Colonic mucosa (tissue), 4 donors: ENCODE measurements at places on chromosomes 4 and X.

DNA sequence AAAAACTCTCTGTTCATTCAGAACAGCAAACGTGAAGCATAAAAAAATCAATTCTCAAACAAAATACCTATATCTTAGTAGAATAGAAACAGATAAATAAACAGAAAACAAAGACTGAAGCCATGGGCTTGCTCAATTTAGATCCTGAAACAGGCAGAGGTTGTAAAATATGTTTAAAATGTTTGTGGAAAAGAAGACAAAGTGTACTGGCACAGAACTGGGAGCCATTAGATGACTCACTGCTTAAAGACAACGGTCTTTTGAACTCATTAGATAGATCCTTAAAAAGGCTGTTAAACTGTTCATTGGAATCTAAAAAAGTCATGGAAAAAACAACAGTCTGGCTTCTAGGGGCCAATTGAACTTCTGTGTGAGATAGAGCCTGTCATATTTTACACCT is 247.0 kb upstream of the NDST4 start:
- DNase-seq = no peak
- H3K27me3 ChIP-seq = no peaks in the 10 kb centered on the region
- no peak overlapping the region for H3K4me3 ChIP-seq
- no peaks in the 10 kb centered on the region for H3K4me1 ChIP-seq

DNA sequence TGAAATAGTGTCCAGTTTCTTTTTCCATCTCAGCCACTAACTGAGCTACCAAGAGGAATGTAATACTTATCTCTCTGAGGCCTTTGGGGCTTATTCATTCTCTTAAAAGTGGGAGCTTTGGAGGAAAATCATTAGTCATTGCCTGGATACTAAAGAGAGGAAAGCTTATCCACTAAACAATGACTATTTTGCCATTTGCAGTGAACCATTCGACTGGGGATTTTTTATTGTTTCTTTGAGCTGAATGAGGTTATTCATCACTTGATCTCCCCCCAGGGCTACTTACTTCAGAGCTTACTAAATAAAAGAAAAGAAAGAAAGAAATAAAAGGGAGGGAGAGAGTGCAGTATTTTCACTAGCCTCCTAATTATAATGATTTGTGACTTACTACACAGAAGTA is 1329.5 kb upstream of the TENM3 start:
- no peaks in the 10 kb centered on the region for H3K36me3 ChIP-seq
- no peaks in the 10 kb centered on the region for H3K4me1 ChIP-seq
- H3K27ac ChIP-seq = no peak overlapping the region

GRCh38 chr4:168832763-168833575 is 177.1 kb downstream of the CBR4 start:
- H3K27me3 ChIP-seq = no peaks in the 10 kb centered on the region
- no peaks in the 10 kb centered on the region for H3K4me1 ChIP-seq
- peak overlapping the region; percentile 71 for H3K27ac ChIP-seq
- H3K36me3 ChIP-seq = no peaks in the 10 kb centered on the region

DNA sequence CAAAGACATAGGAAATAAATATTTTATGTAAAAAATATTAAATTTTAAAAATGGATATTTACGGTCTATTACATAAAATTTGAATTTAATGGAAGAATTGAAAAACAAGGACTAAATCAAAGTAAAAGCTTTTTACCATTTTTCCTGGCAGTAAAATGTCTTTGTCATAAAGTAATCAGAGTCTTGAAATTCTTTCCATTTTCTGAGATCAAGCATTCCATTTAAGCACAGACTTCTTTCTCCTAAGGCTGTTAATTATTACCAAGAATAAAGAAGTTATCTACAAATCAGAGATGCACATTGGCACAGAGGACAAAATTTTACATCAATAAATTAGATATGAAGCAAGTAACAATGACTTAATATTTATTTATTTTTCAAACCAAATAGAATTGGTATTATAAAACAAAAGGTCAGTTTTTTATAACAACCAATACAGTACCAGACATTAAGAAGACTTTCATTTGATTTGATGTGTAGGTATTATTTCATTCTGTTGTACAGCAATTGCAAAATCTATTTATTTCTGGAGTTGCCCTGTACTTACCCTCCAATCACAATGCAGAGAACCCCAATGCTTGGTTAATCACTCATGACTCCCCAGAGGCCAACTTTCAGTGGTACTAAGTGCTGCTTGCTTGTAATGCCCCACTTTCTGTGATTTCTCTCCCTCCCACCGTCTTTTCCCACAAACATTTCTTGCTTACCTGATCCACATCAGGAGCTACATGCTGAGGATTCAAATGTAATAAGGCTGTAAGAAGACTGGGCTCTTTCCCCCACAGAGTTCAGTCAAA is 254.6 kb downstream of the GASK1B start:
- H3K27ac ChIP-seq = no peak overlapping the region
- no peaks in the 10 kb centered on the region for H3K27me3 ChIP-seq
- H3K4me3 ChIP-seq = no peak overlapping the region

GRCh38 chrX:38799995-38800580 is 1.2 kb upstream of the MID1IP1 start:
- no peaks in the 10 kb centered on the region for H3K4me1 ChIP-seq
- H3K36me3 ChIP-seq = no peaks in the 10 kb centered on the region
- no peaks in the 10 kb centered on the region for H3K27me3 ChIP-seq
- DNase-seq = no peak

DNA sequence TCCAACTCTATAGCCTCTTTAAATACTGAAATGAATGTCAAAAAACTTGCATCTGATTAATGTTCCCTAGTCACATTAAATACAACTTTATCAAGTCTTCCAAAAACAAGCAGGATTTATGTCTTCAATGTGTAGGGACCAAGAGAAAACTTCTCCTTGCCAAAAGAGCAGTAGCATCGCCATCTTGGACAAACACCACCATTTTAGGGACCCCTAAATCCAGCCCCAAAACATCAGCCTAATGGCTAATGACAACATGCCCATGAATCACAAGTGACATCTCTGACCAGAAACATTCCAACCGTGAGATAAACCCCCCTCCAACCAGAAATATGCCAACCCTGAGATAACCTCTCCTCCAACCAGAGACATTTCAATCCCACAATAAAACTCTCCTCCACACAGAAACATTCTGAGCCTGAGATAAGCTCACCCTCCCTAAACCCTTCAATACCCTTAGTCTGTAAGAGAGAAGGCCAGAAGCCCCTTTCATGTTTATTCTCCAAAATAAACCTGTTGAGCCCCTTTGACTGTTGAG is 697.4 kb downstream of the TRAM1L1 start:
- no peak overlapping the region for H3K4me3 ChIP-seq
- no peak for DNase-seq
- no peaks in the 10 kb centered on the region for H3K36me3 ChIP-seq
- H3K4me1 ChIP-seq = no peaks in the 10 kb centered on the region

- H3K36me3 ChIP-seq = no peaks in the 10 kb centered on the region
- DNase-seq = peak; percentile 85
- H3K27me3 ChIP-seq = no peaks in the 10 kb centered on the region
- H3K4me1 ChIP-seq = no peaks in the 10 kb centered on the region
- no peak overlapping the region for H3K4me3 ChIP-seq
- peak overlapping the region; percentile 73 for H3K27ac ChIP-seq
Measured at GRCh38 chr4:81565142-81565870, 93.6 kb upstream of the RASGEF1B start.

GRCh38 chrX:15600049-15600448 is 711 bp downstream of the ACE2 start:
- DNase-seq = no peak
- H3K4me1 ChIP-seq = no peaks in the 10 kb centered on the region
- no peak overlapping the region for H3K4me3 ChIP-seq
- H3K27ac ChIP-seq = no peak overlapping the region

DNA sequence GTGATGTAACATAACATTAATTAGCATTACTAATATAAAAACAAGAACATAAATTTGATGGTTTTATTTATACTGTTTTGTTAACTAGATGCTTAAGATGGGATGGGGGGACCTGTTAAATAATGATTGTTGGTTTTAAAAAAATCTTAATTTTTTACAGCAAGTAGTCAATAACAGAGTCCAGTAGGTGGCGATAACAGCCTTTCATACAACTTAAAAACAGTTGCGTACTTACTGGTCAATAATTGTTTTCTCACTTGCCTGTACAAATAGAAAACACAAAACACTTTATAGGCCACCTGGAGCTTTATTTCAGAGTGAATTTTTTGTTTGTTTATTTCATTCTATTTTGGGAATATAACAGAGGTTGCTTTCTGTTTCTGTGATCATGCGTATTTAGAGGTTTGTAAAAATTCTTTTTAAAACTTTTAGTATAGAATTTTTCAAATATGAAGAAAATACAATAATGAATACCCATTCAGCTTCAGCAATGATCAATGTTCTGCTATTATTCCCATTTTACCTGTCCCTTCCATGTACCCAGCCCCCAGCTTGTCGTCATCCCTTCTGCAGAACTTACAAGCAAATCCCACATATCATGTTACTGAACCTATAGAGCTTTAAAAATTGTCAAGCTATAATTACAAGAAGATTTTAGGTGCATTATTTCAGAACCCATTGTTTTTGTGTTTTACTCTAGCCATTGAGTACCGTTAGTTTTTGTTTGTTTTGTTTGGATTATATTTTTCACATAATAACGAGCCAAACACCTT is 97.1 kb downstream of the MRPL1 start:
- H3K36me3 ChIP-seq = no peaks in the 10 kb centered on the region
- no peaks in the 10 kb centered on the region for H3K27me3 ChIP-seq
- H3K4me1 ChIP-seq = no peaks in the 10 kb centered on the region
- no peak overlapping the region for H3K27ac ChIP-seq
- no peak for DNase-seq

DNA sequence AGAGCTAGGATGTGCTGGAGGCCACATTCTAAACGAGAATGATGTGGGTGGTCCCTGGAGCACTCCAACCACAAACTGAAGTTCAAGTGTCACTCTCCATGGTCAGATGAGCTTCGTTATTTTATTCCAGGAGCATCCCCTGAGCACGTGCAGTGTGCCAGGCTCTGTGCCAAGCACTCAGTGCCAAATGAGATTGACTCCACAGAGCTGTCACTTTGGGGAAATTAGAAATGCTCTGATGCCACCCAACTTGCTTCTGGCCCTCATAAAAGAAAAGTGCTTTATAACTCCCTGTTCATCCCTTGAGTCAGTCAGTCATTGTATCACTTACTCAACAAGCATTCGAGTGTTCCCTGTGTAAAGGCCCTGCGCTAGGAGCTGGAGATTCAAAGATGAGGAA is 91.2 kb downstream of the RTL5 start:
- H3K36me3 ChIP-seq = no peaks in the 10 kb centered on the region
- H3K27ac ChIP-seq = no peak overlapping the region
- DNase-seq = no peak
- H3K4me3 ChIP-seq = no peak overlapping the region
- no peaks in the 10 kb centered on the region for H3K4me1 ChIP-seq

DNA sequence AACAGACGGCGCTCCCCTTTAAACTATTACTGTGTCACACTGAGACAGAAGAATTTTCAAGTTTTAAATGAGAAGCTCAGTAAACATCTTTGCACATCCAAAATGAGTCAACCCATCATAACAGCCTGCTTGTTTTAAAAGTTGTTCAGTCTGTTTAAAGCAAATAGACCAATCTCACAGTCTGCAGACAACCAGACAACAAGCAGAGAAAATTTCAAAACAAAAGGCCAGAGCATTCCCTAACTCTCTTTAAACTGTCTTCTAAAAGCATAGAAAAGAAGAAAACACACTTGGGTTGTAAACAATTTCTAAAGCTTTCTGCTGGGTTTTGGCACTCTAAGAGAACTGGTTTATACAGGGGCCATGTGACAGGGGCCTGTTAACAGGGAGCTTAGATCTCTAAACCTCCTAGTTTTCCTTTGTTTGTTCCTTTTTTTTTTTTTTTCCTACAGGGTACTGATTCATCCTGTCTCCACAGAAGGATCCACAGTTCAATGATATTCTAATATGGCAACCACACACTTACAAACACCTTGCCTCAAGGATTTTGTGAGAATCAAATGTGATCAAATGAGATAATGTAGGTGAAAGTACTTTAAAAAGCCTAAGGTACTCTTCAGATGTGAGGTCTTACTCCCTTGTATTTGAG is 100.8 kb upstream of the MAML3 start:
- no peaks in the 10 kb centered on the region for H3K27me3 ChIP-seq
- H3K4me3 ChIP-seq = no peak overlapping the region
- no peak overlapping the region for H3K27ac ChIP-seq

DNA sequence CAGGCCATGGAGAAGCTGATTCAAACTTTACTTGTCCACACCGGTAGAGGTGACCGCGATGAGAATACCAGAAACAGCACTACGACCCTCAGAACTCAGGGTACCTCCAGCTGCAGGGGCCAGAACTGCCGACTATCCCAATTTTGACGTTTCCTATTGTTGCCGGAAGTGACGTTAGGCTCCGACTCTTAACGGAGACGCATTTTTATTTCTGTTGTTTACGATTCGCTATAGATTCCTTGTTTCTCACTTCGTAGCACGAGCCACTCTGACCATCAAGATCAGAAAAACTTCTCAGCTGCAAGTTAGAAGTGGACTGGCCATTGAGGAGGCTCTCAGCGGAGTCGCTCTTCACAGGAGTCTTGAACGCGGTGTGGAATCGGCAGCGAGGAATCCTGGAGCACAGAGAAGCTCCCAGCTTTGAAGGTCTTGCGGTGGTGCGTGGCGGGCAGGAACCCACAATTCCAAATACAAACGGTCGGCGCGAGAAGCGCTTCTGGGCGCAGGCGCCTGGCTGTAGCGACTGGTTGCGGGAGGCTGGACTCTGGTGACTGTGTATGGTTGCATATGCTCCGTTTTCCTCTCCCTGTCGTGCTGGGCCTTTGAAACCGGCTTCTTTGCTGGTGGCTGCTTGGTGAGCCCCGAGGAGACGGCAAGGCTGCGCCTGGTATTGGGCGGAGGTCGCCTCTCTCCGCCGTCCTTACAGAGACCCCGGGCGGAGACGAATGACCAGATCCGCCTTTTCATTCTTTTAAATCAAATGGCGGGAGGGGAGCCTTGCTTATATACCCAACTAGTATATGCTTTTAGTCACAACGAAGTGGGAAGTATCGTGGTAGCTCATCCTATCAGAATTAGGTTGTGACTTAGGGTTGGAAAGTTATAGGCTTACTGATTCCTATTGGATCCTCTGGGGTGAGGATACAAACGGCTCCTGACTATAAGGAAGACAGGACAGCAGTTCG is at the start of the genes CEP44 and FBXO8:
Gene CEP44, plus strand, starts transcription at position 405 of the 965 bp plus-strand sequence. CDS start 15,211 bp downstream, outside the sequence.
Gene FBXO8, minus strand, starts transcription at position 161 of the 965 bp plus-strand sequence. CDS start 20,575 bp downstream, outside the sequence.
- no peaks in the 10 kb centered on the region for H3K27me3 ChIP-seq
- DNase-seq = peak; percentile 72
- H3K27ac ChIP-seq = peak within 1 kb of the TSS; percentile 98
- H3K4me3 ChIP-seq = peak within 1 kb of the TSS; percentile 53
- H3K36me3 ChIP-seq = no peaks in the 10 kb centered on the region

DNA sequence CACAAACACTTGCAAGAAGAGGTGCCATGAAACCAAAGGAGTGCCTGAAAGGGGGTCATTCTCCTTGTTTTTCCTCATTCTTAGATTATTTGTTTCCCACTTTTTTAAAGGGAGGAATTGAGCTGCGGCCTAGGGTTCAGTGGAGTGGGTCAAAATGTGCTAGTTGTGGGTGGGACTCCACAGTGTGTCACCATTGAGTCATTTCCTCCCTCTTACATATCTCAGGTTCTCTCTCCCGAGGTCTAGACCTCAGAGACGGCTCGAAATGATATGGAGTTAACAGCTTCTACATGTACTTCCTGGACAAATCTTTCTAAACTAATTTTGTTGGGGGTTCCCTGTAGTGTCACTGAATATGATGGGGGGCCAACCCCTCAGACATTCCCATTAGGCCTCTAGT is 328.4 kb upstream of the SPANXN1 start:
- H3K36me3 ChIP-seq = no peaks in the 10 kb centered on the region
- no peaks in the 10 kb centered on the region for H3K4me1 ChIP-seq
- no peak overlapping the region for H3K27ac ChIP-seq
- H3K4me3 ChIP-seq = no peak overlapping the region
- DNase-seq = no peak

GRCh38 chr4:68570122-68570507 is 6.0 kb downstream of the UGT2B17 start:
- no peak overlapping the region for H3K4me3 ChIP-seq
- no peak overlapping the region for H3K27ac ChIP-seq
- H3K27me3 ChIP-seq = no peaks in the 10 kb centered on the region
